ENCODE measurements at places on chromosomes 7 and 10.

GRCh38 chr10:132885451-132886210 lies 56.7 kb downstream of the CFAP46 start:
- DNase-seq, result no peak

GRCh38 chr10:71344993-71345480 lies 26.0 kb downstream of the SLC29A3 start:
- no peak for DNase-seq

GRCh38 chr7:22723181-22723601 lies 3.8 kb upstream of the IL6 start:
- no peak for DNase-seq

DNA sequence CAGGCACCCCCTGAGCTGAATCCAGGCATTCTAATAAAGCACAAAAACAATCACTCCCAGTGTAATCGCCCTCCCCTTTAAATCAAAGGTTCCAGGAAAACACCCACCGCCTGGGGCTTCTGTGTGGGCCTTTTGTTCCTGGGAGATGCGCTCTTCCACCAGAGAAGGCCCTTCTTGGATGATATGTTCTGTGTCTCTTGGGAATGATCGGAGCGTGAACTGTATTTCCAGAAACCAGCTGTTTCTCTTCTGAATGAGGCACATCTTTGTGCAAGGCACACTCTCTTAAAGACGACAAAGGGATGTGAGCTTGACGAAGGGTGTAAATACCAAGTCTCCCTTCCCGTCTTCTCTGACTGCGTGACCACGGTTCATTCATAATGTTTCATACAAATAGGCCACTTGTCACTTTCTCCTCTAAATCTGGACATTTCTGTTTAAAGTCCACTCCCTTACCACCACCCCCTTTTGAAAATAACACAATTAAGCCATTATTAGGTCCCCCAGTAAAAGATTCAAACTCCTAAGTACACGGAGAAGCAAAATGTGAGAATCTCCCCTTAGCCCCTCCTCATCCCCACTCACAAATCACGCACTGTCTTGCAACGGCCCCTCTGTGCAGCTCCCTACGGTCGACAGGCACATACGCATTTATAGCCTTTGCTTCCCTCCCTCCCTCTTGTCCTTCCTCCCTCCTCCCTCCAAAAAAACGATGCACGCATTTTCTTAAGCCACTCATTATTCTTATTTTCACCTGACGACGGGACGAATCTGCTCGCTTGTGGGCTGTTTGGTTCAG lies 45.6 kb upstream of the ENO4 start:
- DNase-seq, result no peak

DNA sequence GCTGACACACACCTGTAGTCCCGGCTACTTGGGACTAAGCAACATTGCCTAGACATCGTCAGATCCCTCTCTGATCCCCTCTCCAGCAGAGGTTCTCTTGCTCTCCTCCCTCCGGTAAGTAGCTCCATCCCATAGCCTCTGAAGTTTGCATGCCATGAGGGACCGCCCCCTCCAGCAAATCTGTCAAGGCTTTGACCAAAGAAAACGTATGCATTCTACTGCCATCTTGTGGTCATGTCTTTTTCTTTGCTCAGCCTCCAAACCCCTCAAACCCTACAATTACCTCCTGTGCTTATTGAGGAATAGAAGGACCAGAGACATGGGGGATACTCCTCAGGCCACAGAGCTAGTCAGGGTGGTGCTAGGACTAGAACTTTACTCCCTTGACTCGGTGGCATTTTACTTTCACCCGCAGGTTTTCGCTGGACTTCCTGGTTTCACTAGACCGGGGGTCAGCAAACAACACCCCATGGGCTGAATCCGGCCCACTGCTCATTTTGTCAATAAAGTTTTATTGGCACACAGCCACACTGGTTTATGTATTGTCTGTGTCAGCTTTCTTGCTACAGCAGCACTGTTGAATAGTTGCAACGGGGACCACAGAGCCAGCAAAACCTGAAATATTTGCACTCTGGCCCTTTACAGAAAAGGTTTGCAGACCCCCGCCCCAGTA lies 202.6 kb upstream of the FOXK1 start:
- no peak for DNase-seq

- no peak for DNase-seq
These were observed 44.7 kb downstream of the ELFN1 start for GRCh38 chr7:1714583-1715330.

- DNase-seq, result no peak
These were observed 202.5 kb upstream of the GPR26 start for GRCh38 chr10:123463698-123464097.

DNA sequence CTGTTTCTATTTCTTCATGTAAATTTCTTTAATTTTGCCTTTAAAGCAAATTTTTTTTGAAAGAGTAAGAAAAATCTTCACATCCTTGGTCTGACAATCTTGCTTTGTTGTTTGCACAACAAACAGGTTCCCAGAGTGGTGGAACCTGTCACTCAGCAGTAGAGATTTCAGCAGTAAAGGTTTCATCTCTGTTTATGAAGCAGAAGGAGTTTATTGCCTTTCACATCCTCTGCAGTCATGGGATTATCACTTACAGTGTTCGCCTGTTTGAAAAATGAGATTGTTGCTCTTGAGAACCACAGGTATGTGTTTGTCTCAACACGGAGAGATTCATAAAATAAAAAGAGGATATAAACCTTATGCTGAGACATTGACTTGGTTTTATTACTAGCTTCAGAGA lies 342.6 kb downstream of the IPMK start:
- no peak for DNase-seq

DNA sequence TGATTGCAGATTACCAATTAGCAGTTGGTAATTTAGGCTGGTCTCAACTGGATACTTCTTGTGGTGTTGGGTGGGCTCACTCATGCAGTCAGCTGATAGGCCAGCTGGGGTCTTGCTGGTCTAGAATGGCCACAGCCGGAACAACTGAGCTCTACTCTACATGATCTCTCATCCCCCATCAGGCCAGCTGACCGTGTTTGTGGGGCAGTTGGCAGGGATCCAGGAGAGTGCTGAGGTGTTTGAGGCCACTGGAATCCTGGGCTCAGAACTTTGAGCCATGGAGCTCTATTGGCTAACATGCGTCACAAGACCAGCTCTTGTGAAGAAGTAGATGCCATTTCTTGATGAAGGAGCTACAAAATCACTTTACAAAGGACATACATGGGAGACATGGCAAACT lies 242.4 kb downstream of the GFRA1 start:
- no peak for DNase-seq

DNA sequence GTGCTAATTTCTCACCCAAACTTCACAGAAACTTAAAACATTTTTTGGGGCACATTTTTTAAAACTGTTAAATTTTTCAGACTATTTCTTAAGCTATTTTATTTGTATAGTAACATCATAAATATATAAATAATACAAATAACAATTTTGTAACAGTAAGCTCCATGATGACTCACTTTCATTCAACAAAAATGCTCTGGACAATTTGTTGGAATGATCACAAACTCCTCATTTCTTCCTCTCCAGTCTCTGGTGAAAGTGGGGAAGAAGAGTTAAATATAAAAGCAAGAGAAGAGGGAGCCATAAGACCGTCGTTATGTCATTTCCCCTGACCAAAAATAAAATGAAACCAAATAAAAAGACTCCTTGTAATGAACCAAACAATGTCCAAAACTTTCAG lies 162.4 kb downstream of the AGMO start:
- no peak for DNase-seq

- no peak for DNase-seq
These were observed 231.0 kb upstream of the LYZL1 start for GRCh38 chr10:29057822-29058331.

DNA sequence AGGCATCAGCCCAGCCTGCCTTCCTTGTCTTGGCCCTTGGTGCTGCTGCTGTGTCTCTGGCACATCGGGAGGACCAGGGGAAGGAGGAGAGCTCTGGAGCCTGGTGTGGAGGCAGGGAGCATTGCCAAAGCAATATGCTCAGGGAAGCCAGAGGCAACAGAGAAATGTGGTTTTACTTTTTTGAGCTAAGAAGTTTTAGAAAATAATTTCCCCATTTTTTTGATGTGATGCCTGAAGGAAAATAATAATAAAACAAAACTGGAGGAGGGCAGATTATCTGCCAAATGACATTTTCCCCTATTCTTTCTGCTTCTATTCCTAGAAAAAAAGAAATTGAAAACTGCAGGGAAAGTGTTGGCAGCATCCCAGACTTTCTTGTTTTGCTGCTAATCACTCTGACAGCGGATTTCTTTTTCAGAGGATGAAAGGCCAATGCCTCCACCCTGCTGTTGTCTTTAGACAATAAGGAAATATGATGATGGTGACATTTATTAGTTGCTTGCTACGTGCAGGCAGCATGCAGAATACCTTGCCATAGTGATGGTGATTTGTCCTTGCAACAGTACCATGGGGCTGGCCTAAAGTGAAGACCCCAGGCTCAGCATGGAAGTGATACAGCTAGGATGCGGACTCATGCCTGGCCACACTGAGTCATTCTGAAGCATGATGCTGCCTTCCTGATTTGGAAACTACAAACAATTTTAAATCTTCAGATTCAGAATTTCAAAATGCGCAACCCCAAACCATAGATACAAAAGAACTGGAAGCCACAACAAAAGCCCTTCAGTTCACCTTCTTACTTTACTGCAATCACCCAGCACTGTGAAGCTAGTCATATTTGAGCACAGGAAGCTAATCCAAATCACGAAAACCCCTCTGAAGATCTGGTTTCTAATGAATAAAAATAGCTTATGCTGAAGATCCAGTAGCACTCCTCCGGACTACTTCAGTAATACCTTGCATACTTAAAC lies 260.2 kb upstream of the TMEM72 start:
- no peak for DNase-seq

- no peak for DNase-seq
These were observed 31.5 kb downstream of the RAB19 start for GRCh38 chr7:140435252-140435895.

GRCh38 chr7:87599336-87599735 lies 1.3 kb downstream of the ABCB1 start:
- DNase-seq, result no peak

- no peak for DNase-seq
These were observed 114.3 kb downstream of the TBXAS1 start for GRCh38 chr7:139943401-139943800.

DNA sequence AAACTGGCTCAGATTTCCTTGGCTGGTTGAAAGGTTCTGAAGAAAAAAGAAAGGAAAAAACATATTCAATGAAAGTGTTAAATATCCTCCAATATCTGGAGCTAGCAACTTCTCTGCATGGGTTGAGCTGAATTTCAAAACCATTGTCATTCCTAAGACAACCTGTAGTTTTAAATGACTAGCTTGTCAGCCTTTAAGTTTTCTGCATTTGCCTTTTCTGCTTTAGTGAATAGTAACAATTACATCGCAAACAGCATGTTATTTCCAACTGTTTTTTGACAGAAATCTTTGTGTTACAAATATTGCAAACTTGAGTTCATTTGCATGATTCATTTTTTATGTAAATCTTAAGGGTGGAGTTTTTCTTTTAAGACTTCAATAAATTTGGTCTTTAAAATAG lies 852.3 kb upstream of the CELF2 start:
- no peak for DNase-seq

GRCh38 chr7:24834128-24834798 lies 77.0 kb upstream of the GSDME start:
- DNase-seq, result no peak

GRCh38 chr10:19889256-19889655 lies 73.0 kb downstream of the PLXDC2 start:
- no peak for DNase-seq

- DNase-seq, result no peak
These were observed 28.6 kb downstream of the CDK1 start for GRCh38 chr10:60806921-60807320.

DNA sequence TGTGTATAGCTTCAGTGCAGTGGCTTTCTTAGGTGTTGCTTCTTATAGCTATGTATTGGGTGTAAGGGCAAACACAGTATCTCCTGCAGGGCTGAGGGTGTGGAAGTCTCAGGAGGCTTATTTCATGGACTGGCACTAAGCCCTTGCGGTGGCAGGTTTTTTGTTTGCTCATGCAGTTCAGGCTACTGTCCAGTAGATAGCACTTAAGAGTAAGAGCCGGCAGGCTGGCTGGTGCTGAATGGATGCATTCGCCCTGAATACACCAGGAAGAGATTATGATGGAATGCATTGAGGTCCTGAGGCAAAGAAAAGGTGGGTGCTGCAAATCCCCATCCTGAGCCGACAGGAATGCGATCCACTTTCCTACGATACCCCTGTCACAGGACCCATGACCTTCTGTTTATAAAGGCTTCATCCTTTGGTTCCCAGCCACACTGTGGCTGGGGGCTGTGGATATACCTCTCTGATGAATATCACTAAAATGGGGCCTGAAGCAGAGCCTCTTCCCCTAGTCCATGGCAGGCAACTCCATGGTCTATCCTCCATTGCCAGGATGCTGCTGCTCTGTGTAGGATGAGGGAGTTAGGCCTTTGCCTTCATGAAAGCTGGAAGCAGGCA lies 44.9 kb downstream of the ANXA8 start:
- no peak for DNase-seq

- no peak for DNase-seq
These were observed 63.7 kb downstream of the PTEN start for GRCh38 chr10:87927091-87927490.

- DNase-seq, result no peak
These were observed 46.5 kb upstream of the LYZL2 start for GRCh38 chr10:30675791-30676718.

GRCh38 chr7:4663239-4664018 lies 18.7 kb upstream of the FOXK1 start:
- DNase-seq, result no peak

- no peak for DNase-seq
These were observed 31.1 kb upstream of the RET start for GRCh38 chr10:43045631-43046287.

DNA sequence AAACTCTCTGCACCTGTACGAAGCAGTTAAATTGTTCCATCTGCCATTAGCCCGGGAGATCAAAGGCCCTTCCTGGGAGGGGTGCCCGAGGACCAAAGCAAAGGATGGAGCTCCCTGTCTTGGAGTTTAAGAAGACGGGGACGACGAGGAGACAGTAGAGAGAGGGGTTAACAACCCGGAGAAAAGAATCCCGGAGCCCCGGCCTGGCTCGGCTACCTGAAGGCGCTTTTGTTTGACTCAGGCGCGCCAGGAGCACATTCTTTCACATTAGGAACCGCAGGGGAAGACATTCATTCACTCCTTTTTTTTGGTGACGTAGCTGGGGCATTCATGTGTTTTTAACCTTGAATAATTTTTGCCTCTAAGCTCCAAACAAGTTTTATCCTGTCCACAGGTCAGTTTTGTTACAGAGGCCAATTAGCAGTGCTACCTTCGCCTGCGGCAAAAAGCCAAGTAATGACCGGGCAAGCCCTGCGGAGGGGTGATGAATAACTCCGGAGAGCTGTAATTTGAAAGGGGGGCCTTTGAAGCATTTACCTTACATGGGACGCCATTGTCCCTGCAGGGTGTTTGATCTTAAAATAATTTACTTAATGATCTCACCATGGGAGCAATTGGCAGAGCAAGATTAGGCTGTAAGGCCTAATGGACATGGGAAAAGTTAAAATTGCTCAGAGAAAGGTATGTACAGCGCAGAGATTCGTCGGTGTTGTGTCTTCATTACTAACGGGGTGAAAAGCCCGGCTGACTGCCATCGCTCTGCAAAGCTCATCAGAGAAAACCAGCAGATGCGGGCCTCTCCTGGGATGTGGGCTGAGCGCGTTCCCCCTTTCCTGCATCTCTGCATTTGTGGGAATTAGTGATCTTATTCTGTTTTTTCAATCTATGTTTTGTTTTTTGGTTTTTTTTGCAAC lies 258.0 kb upstream of the SP4 start:
- no peak for DNase-seq

Data from cortex of kidney (tissue), 1 donor.